AG04449 (cell line): ENCODE measurements at places on chromosomes 12 and 14.
A peak's percentile ranks its signal among the peaks of the same experiment; 100 is the strongest.

GRCh38 chr14:61388173-61388975 lies 67.0 kb downstream of the PRKCH start:
- no peak for DNase-seq

DNA sequence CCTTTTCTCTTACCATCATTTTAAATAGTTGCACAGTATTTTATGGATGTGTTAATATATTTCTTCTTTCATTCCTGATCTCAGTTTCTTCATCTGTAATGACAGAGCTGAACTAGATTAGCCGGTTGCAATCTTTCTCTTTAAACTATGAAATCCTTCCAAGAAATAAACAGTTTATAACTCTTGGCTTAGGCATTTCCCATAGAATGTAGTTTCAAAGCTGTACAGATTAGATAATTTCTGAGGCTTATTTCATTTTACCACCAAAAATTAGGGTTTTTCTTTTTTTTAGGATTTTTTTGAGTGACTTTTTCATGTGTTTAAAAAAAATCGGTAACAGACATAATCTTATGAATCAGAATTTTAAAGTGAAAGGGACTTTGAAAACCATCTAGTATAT lies 144.0 kb downstream of the RAD51B start:
- no peak for DNase-seq

GRCh38 chr12:98154850-98155249 lies 360.5 kb upstream of the TMPO start:
- no peak for DNase-seq

DNA sequence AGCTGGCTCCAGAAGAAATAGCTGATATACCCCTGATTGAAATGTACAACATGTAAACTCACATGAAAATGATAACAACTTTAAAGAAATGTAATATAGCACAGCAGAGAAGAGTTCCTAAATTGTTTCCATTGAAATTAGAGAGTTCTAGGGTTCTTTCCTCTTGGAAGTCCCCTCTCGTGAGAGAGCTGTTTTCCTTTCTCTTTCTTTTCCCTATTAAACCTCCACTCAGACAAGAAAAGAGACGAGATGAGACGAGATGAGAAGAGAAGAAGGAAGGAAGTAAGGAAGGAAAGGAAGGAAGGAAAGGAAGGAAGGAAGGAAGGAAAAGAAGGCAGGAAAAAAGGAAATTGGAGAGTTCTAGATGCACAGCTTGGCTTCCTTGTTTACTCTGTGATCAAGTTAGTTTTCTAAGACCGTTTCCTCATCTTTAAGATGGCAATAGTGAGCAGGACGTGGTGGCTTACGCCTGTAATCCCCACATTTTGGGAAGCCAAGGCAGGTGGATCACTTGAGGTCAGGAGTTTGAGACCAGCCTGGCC lies 11.9 kb downstream of the DRAM1 start:
- DNase-seq, result no peak

- no peak for DNase-seq
Measured at GRCh38 chr12:1799051-1799881, 21.1 kb upstream of the LRTM2 start.

- no peak for DNase-seq
Measured at GRCh38 chr12:129530517-129530916, 373.3 kb downstream of the TMEM132D start.

- DNase-seq, result no peak
Measured at GRCh38 chr14:102776761-102777710, at the start of gene TRAF3. TRAF3 (plus strand) TSS chr14:102777449; CDS start chr14:102870202, 92,753 bp downstream.

GRCh38 chr12:116381744-116382685 lies 104.5 kb upstream of the MED13L start:
- peak; percentile 97 for DNase-seq

DNA sequence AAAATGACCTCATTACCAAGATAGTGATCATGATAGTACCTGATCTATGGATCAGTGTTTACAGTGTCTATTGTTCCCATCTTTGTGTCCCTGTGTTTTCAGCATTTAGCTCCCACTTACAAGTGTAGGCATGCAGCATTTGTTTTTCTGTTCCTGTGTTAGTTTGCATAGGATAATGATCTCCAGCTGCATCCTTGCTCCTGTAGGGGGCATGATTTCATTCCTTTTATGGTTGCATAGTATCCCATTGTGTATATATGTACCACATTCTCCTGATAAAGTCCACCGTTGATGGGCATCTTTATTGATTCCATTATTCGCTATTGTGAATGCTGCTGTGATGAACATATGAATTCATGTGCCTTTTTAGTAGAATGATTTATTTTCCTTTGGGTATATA lies 215.4 kb upstream of the NAV3 start:
- no peak for DNase-seq

GRCh38 chr14:33909380-33910084 lies 41.3 kb downstream of the EGLN3 start:
- no peak for DNase-seq

DNA sequence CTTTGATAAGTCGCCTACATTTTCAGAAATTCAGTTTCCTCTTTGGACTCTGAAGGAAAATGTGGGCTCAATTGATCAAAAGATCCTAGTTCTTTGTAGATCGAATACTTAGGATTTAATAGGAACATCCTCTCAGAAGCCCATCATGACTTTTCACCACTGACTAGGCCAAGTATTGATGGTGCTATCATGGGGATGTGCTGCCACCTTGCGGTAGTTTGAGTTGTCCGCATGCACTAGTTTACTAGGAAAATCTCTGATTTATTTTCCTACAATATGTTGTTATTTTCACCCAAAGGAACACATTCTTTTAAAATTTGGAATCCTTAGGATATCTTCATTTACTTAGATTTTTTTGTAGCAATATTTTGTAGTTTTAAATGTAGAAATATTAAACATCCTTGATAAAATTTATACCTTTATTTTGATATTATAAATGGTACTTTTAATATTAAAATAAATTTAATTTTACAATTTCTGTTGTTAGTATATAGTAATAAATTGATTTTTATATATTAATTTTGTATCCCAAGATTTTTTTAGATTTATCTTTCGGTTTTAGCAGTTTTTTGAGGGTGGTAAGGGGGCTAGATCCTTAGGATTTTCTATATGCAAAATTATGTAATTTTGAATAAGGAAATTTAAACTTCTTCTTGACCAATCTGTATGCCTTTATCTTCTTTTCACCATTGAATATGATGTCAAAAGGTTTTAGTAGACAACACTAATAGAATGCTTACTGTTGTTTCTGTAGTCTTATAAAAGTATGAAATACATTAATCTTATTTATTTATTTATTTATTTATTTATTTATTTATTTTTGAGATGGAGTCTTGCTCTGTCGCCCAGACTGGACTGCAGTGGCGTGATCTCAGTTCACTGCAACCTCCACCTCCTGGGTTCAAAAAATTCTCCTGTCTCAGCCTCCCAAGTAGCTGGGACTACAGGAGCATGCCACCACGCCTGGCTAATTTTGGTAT lies 52.9 kb upstream of the OR9K2 start:
- DNase-seq, result peak; percentile 23

- no peak for DNase-seq
Measured at GRCh38 chr12:22562036-22563028, 18.0 kb upstream of the C2CD5 start.

DNA sequence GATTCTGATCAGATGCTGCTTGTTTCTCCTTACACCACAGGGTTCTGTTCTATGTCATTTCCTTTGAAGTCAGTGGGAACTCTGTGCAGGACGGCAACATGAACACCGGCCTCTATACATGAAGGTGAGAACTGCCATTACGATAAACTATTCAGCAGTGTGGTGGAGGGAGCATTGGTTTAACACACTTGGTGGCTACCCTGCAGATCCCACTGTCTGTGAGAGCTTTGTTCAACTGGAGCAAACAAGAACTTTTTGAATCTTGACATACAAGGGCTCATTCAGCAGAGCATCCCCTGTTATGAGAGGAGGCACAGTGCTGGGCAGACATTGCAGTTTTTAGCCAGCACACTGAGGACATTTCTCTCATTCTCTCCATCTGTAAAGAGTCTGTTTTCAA lies 10.7 kb upstream of the FRS2 start:
- no peak for DNase-seq

DNA sequence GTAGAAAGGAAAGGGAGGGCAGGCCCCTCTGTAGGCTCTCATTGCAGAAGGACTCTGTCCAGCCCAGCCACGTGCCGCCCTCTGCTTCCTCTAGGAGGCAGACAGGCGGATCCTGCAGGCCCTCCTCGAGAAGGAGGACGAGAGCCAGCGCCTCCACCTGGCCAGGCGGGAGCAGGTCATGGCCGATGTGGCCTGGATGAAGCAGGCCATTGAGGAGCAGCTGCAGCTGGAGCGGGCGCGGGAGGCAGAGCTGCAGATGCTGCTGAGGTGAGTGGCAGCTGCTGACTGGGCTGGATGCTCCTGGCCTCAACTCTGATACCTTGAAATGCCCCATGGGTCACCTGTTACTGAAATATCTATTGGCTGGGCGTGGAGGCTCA lies 10.9 kb downstream of the TCHP start:
- DNase-seq, result no peak

DNA sequence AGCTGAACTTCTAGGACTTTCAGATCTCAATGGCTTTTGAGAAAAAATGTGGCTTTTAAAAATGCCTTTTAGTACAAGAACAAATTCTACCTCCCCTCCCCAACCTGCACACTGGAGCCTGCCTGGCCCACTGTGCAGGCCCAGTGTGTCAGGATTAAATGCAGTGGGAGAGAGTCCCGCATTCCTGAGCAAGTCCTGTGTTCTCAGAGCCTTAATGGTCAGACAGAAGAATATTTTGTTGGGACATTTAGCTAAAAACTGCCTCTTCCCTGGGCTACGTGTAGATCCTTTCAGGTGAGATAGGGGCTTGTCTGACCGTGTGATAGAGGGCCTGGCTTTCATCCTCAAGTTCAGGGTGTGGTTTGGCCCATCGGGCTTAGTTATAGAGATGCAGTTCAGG lies 63.1 kb upstream of the ESRRB start:
- DNase-seq, result no peak

GRCh38 chr12:93297032-93297431 lies 80.7 kb upstream of the NUDT4 start:
- DNase-seq, result no peak

DNA sequence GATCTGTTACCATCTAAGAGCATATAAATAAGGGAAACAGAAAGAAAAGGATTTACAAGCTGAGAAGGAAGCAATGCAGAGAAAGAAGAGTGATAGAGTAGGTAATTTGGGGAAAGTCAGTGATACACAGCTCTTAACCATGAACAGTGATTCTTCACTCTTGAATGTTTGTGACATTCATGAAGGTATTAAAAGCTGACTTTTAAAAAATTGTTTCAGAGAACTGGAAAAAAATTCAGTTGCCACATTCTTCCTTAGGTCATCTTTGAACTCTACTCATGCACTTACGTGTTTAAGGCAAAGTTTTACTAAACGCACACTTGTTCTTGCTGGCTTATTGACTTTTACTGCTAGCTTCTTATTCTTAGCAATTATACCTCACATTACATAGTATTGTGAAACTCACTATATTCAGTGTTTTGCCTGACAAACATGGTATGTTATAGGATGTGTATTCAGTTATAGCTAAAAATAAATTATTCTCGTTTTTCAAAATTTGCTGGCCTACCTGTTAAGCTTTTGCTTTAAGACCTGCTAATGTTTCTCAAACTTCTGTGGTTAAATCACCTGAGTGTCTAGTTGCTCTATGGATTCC lies 10.9 kb downstream of the HIF1A start:
- no peak for DNase-seq

GRCh38 chr14:42778984-42779383 lies 1172.3 kb downstream of the LRFN5 start:
- DNase-seq, result no peak

DNA sequence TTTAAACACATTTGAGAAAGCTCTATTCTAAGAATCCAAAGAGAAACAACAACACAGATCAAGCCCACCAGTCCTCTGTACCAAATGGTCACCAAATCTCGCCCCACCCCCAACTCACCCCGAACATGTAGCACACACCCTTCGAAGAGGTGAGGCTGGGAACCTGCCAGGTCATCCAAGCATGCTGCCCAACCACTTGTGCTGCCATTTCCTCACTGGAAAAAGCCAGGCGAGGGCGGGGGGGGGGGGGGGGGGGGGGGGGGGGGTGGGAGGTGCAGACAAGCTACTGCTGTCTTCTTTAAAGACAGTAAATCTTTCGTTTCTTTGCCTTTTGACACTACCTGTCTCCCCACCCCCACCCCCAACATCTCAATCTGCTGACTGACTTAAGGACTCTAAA lies 59.9 kb downstream of the SETD3 start:
- DNase-seq, result no peak

- no peak for DNase-seq
Measured at GRCh38 chr12:72790273-72790672, 518.1 kb downstream of the TRHDE start.

- DNase-seq, result no peak
Measured at GRCh38 chr14:51613416-51613815, 38.3 kb upstream of the FRMD6 start.

DNA sequence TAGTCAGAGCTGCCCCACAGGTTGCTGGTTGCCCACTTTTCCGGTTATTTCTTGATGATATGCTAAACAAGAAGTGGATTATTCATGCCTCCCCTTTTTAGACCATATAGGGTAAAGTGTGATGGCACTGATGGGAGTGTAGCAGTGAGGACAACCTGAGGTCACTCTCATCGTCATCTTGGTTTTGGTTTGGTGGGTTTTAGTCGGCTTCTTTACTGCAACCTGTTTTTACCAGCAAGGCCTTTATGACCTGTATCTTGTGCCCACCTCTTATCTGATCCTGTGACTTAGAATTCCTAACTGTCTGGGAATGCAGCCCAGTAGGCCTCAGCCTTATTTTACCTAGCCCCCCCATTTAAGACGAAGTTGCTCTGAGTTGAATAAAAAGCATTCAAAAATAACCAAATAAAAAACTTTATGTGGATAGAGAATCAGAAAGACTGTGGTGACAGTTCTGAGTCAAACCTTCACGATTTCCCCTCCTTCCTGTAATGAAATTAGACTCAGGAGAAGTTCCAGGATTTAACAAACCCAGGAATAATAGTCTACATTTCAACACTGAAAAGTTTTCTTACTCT lies 144.2 kb downstream of the PAWR start:
- no peak for DNase-seq

DNA sequence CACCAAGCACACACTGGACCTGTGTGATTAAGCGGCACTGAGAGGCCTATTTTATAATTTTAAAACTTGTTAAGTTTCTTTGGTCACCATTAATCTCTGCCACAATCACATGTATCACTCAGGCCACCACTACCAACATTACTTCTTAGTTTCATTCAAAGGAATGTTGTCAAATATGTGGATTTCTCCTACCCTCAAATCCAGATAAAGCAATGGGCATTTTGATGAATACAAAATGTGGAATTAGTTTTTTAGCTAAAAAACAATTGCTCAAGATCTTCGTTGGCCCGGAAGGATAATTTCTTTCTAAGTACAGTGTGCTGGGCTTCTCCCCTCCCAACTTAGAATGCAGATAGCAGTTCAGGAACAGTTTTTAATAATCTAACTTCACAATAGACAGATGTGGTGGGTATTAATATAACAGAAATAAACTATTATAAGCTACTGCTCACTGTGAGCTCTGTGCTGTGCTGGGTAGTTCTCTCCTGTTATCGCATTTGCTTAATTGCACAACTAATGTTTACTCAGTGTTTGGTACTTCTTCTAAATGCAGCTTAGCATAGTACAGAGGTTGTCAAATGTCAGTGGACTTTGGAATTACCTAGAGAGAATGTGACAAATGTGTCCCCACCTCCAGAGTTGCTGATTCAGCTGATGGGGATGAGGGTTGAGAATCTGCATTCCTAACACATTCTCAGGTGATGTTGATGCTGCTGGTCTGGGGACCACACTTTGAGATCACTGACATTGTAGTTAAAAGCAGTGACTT lies 266.7 kb upstream of the AMIGO2 start:
- DNase-seq, result no peak
